NCI-H1417 treated with DMSO at 0.1 percent for 48 hours (cell line): ENCODE measurements at places on chromosomes 11 and 22.
A peak's percentile ranks its signal among the peaks of the same experiment; 100 is the strongest.

- DNase-seq, result no peak
Observed at GRCh38 chr11:123427405-123427804, 2.7 kb upstream of the GRAMD1B start.

GRCh38 chr11:64690235-64690634, 32.8 kb downstream of the NRXN2 start:
- DNase-seq, result no peak

DNA sequence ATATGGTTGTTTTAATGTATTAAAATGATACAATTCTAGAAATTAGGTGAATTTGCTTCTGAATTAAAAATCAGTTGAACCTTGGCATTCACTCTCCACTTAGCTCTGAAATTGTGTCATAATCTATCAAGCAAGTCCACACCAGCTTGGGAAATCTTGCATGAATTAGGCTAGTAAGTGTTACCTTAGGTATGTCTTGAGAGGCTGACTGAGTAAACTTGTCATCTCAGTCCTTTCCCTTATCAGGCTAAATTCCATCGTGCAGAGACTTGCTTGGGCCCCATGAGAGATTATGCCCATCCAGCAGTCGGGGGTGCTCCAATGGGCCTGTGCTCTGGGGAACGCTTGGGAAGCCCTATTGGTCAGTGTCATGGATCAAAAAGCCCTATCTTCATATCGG, 33.9 kb upstream of the ST14 start:
- no peak for DNase-seq

DNA sequence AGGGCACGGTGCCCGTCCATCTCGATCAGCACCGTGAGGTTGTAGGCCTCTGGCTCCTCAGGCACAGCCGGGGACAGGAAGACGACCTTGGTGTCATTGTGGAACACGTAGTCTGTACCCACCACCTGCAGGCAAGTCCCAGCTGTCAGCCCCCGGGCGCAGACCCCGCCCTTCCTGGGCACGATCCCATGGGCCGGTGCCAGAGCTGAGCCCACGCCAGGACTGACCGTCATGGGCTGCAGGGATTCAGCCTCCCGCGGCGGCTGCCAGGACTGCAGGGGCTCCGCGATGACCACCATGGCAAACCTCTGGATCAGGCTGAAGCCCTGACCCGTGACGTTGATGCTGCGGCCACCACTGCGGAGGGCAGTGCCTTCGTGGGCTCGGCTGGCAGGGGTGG, 11.8 kb upstream of the MAPK11 start:
- no peak for DNase-seq

DNA sequence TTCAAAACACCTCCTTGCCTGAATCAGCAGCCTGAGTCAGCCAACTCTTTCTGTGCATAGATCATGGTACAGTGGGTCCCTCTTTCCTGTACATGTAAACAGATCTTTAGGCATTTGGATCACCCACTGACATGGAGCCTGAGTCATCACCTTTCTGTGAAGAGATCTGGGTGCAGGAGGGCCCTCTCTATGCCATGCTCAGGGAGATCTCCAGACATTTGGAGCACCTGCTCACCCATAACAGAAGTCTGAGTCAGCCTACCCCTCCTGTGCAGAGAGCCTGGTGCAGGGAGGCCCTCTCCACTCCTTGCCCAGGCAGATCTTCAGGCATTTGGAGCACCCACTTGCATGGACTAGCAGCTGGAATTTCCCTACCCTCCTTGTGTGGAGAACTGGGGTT, 56.2 kb upstream of the GLYAT start:
- DNase-seq, result no peak

GRCh38 chr11:18011633-18012032, 1.2 kb downstream of the SERGEF start:
- no peak for DNase-seq

GRCh38 chr11:119121008-119121810, at the start of gene HINFP:
TSS of gene HINFP (plus strand) at chr11:119121580. CDS start at chr11:119126945, 5,365 bp downstream.
- DNase-seq, result peak; percentile 94

- DNase-seq, result peak; percentile 50
Observed at GRCh38 chr11:111735262-111736116, 30.7 kb downstream of the PPP2R1B start.

- no peak for DNase-seq
Observed at GRCh38 chr22:27239520-27239919, 562.0 kb downstream of the MN1 start.

GRCh38 chr11:82930229-82930628, 28.7 kb downstream of the DDIAS start:
- no peak for DNase-seq

DNA sequence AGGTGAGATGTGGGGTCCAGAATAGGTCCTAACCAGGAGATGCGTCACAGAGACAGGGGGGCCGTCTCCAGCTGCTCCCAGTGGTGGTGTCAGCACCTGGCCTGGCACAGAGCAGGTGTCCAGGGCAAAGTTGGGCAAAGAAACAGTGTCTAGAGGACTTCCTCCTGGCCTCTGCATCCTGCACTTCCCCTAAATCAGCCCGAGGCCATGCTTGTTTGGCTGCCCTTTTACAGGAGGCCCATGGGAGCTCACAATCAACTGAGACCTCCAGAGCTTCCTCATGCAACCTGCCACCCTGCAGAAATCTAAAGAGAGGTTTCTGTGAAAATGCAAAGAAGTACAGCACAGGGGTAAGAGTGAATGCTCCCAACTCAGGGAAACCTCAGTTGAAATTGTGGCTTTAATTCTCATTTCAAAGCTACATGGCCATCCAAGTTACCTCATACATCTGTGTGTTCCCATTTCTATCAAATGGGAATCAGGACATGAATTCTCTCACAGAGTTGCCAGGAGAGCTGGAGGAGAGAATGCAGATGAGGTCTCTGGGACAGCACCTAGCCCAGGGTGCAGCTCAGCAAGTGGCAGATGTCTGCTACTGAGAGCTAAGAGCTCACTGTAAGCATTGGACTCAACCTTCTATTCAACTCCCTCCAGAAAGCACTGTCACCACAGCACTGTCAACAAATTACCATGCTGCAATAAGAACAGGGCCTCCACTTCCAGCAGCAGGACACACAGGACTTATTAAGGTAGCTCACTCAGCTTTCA, 32.6 kb downstream of the TCIRG1 start:
- no peak for DNase-seq

- DNase-seq, result no peak
Observed at GRCh38 chr11:75934851-75935250, 119.8 kb downstream of the UVRAG start.

DNA sequence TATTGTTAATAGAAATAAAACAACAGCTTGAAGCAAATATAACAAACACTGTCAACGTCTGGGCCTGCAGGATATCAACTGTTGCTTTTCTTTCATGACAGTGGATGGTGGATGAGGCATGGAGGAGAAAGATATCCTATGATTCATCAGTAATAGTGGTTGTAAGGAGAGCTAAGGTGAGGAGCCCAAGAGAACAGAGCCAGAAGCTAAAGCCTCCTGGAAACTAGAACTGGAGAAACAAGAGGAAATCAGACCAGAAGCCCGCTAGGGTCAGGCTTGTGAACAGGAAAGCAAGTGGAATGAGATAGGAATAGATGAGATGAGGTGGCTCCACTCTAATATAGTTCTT, 37.7 kb upstream of the MMP12 start:
- no peak for DNase-seq

DNA sequence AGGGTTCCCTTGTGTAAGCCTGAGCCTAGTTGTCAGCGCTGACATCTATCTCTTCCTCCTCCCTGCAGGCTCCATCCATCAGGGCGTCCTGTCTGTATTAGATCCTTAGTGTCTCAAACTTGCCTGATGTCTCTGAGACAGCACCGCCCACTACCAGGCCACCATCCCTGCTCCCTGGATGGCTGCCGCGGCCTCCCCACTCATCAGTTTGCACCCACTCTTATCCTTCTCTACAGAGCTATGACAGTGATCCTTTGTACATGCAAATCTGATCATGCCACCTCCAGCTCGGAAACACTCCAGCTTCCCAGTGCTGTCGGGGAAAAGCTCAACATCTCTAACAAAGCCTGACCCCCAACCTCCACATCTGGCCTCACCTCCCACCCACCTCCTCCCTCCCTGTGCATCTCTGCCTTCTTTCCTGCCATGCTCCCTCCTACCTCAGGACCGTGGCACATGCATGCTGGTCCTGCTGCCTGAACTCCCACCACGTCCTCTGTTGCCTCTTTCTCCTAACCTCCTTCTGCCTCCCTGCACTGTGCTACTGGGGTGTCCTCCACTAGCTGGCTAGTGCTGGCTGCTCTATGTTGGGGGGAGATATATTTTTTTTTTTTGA, 61.6 kb upstream of the EIF3D start:
- DNase-seq, result no peak

DNA sequence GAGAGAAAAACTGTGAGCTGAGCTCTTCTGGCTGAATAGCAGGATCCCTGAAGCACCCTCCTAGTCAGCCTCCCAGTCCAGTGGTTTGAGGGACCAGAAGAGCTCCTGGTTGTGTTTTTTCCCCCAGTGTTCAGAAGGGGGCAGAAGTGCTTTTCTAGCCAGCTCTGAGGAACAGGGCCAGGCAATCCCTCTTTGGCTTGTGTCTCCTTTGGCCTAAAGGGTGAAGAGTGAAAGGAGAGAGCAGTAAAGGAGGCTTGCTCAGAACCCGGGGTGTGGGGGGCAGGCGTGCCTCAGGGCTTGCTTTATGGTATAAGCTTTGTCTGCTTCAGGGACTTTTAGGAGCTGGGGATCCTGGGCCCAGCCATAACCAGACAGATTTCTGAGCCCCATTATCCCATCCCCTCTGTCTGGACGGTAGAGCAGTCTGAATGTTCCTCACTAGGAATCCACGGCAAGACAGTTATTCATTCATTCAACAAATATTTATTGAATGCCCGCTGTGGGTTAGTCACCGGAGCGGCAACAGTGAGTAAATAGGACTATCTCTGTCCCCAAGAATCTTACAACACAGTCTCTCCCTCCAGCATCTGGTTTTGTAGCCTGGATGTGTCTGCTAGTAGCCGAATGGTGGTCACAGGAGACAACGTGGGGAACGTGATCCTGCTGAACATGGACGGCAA, 14.5 kb downstream of the ACP2 start:
- DNase-seq, result no peak

DNA sequence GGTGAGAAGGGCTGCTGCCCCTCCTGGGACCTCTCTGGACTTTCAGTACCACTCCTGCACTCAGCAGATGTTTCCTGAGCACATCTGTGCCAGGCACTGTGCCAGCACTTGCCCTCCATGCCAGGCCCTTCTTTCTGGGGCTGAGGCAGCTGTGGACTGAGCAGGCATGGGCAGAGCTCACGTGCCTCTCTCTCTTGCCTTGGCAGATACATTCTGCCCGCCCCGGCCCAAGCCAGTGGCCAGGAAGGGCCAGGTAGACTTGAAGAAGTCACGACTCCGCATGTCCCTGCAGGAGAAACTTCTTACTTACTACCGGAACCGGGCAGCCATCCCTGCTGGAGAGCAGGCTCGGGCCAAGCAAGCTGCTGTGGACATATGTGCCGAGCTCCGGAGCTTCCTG, 8.3 kb upstream of the ATF4 start:
- DNase-seq, result no peak

DNA sequence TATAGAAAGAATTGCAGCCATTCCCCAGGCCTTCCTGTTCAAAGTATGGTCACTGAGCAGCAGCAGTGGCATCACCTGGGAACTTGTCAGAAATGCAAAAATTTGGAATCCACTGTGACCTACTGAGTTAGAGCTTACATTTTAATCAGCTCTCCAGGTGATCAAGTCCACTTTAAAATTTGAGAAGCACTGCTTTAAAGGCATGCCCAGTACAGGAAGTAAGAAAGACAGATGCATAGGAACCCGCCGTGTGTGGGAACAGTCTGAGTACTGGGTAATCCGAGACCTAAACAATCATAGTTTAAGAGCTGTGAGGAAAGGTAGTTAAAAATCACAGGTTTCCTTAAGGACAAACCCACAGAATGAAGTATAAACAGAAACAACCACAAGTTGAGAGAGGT, 462.4 kb downstream of the RAB38 start:
- DNase-seq, result no peak

DNA sequence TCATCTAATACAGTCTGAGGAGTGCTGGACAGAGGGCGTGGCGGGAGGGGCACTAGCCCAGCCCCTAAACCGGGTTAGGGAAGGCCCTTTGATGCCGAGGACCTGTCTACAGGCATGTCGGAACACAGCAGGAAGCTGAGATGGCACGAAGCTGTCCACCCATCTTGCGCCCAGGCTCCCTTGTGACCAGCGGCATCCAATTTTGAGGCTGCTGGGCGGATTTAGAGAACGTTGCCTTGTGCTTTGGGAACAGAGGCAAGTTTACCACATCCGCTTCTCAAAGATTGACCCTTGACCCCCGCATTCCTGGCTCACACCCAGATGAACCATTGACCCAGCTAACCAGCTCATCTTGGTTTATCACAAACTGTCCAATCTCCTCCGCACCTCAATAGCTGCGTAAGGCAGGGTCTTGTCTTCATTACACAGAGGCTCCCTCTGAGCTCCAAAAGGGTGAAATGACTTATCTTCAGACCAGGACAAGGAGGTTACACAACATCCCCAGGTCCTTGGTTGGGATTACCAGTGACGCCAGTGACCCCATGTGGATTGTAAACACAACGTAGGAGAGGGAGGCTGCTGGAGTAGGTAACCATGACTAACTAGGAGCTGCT, 4.5 kb downstream of the FAM83F start:
- no peak for DNase-seq

- DNase-seq, result no peak
Observed at GRCh38 chr22:34834059-34834458, 231.9 kb upstream of the ISX start.

DNA sequence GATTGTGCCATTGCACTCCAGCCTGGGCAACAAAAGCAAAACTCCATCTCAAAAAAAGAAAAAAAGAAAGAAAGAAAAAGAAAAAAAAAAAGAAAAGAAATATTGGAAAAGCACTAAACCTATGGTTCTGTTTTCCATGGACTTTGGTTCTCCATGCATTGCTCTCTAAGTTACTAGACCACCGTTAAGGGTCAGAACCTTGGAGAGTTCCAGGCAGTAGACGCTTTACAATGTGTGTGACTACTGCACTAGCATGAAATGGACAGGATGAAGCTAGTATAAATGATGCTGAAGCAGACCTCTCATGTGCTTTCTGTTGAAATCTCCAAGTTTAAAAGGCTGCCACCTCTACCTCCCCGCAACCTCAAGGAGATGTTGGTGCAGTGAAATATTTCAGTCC, 63.5 kb downstream of the SIK2 start:
- no peak for DNase-seq
